H1 (cell line): ENCODE measurements at places on chromosomes 13 and 19. TPM values are rescaled to one million over a fixed set of nuclear protein-coding genes. Genes with fewer than 3 reads are reported as not detected.

- H3K27ac ChIP-seq = no peak overlapping the region
- H3K4me1 ChIP-seq = no peaks in the 10 kb centered on the region
- no peak overlapping the region for H3K4me3 ChIP-seq
- DNase-seq = no peak
Measured at GRCh38 chr19:57305056-57305455, 15.2 kb upstream of the ZNF543 start.

GRCh38 chr19:45146251-45146650 lies 14.5 kb downstream of the NKPD1 start:
- H3K27ac ChIP-seq = no peak overlapping the region
- no peak for DNase-seq
- H3K36me3 ChIP-seq = peaks cover 7% of the 10 kb centered on the region

DNA sequence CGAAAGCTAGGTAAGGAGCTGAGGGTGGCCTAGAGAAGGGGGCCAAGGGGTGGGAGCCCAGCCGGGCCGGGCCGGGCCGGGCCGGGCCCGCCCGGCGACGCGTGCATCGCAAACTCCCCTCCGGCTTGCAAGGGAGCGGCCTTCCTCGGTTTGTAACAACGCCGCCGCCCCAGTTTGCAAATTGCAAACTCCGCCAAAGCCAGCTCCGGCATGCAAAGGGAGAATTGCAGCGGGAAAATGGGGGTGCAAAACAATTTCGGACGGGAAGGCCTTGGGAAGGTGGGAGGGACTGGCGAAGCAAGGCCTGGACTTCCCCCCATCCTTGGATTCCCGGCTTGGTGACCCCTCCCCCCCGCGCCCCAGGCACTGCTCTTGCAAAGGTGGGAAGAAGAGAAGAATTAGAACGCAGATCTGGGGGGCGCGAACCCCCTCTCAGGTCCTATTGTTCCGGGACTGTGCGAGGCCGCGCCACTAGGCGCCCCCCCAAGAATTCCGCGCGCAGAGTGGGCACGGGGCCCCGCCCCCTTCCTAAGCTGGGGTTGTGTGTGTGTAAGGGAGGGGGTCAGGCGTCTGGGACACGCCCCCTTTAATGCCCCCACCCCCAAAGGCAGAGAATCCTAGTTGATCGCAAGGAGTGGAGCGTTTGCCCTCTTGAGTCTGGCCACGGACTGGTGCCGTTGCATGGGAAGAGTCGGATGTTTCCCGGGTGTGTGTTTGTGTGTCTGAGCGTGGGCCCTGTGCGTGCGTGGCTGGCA lies 926 bp downstream of the PRR12 start:
- H3K27ac ChIP-seq = peak overlapping the region; percentile 65
- H3K36me3 ChIP-seq = peaks cover 30% of the 10 kb centered on the region
- H3K4me3 ChIP-seq = peak overlapping the region; percentile 95
- H3K4me1 ChIP-seq = peaks cover 5% of the 10 kb centered on the region
- no peaks in the 10 kb centered on the region for H3K27me3 ChIP-seq
- DNase-seq = no peak

DNA sequence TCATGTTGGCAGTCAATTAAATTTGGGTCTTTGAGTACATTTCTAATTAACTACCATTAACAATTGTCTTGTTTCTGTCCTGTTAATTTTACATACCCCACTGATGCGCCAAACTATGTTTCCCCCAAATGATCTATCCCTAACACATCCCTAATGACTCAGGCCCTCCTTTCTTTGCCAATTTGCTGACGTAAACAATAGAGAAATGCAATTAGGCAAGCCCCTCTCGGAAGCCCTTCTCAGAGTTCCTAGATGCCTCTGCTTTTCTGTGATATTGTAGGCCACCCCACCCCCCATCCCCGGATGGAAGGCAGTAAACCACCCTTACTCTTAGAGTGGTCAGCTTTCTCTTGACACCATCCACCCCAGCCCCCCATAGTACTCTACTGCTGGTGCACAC lies 74.2 kb downstream of the FLT1 start:
- H3K4me1 ChIP-seq = no peaks in the 10 kb centered on the region
- no peaks in the 10 kb centered on the region; the same call in 1 of the 2 replicates for H3K36me3 ChIP-seq
- no peak overlapping the region for H3K4me3 ChIP-seq
- no peak overlapping the region for H3K27ac ChIP-seq
- no peak for DNase-seq
- H3K27me3 ChIP-seq = no peaks in the 10 kb centered on the region

- no peak overlapping the region for H3K27ac ChIP-seq
- no peaks in the 10 kb centered on the region for H3K4me1 ChIP-seq
- H3K36me3 ChIP-seq = no peaks in the 10 kb centered on the region
- no peaks in the 10 kb centered on the region for H3K27me3 ChIP-seq
Measured at GRCh38 chr19:30873003-30873402, 476.2 kb downstream of the TSHZ3 start.

DNA sequence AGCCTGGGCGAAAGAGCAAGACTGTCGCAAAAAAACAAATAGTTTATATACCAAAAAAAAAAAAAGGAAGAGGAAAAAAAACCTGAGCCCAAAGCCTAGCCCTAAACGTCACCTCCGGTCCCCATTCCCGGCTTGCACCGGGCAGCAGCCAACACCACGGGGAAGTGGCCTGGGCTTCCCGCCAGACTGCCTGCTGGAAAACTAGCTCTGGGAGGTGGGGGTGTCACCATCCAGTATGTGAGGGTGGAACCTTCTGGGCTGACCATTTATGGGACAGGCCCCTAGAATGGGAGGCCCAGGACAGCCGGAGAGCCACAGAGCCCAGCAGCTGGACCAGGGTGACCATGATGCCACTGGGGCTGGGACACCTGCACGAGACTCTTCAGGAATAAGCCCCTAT lies 37.3 kb downstream of the IL12RB1 start:
- H3K4me1 ChIP-seq = peaks cover 3% of the 10 kb centered on the region; the same call in 1 of the 2 replicates
- H3K27me3 ChIP-seq = no peaks in the 10 kb centered on the region
- no peak for DNase-seq

- no peak overlapping the region for H3K27ac ChIP-seq
- H3K4me3 ChIP-seq = no peak overlapping the region
- H3K4me1 ChIP-seq = no peaks in the 10 kb centered on the region
- no peak for DNase-seq
Measured at GRCh38 chr19:15422296-15423075, 3.7 kb upstream of the AKAP8L start.

- peak; percentile 70 for DNase-seq
- H3K36me3 ChIP-seq = no peaks in the 10 kb centered on the region
- peak overlapping the region; percentile 84; the same call in 1 of the 2 replicates for H3K27ac ChIP-seq
- H3K4me1 ChIP-seq = no peaks in the 10 kb centered on the region; the same call in 1 of the 2 replicates
Measured at GRCh38 chr13:27450921-27451471, 632 bp upstream of the MTIF3 start.

DNA sequence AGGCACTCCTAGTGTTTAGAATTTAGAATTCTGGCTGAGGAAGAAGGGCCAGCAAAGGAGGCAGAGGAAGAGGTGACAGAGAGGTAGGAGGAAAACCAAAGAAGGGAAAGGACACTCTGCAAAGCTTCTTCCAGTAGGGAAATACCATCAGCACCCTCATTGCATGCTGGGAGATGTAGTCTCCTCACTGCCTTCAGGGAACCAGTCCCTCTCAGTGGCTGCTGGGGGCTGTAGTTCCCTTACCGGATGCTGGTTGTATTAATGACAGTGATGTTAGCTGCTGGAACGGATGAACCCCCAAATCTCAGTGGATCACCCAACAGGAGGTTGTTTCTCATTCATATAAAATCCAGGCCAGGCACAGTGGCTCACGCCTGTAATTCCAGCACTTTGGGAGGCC lies 10.1 kb downstream of the GRIN2D start:
- no peaks in the 10 kb centered on the region for H3K36me3 ChIP-seq
- no peak overlapping the region for H3K4me3 ChIP-seq
- H3K27me3 ChIP-seq = no peaks in the 10 kb centered on the region
- peaks cover 16% of the 10 kb centered on the region; the same call in 1 of the 2 replicates for H3K4me1 ChIP-seq

GRCh38 chr19:3516675-3517207 lies 10.6 kb downstream of the FZR1 start:
- no peak for DNase-seq
- no peak overlapping the region for H3K27ac ChIP-seq
- H3K36me3 ChIP-seq = no peaks in the 10 kb centered on the region
- no peaks in the 10 kb centered on the region for H3K27me3 ChIP-seq

- peaks cover 7% of the 10 kb centered on the region for H3K4me1 ChIP-seq
- no peak overlapping the region for H3K27ac ChIP-seq
- no peak for DNase-seq
- peaks cover 12% of the 10 kb centered on the region; the same call in 1 of the 2 replicates for H3K36me3 ChIP-seq
Measured at GRCh38 chr19:18161636-18162002, 8.7 kb downstream of the PIK3R2 start.

GRCh38 chr13:59112221-59112718 lies 1051.5 kb downstream of the DIAPH3 start:
- no peaks in the 10 kb centered on the region for H3K36me3 ChIP-seq
- H3K4me3 ChIP-seq = no peak overlapping the region
- H3K27me3 ChIP-seq = no peaks in the 10 kb centered on the region
- H3K4me1 ChIP-seq = no peaks in the 10 kb centered on the region
- no peak for DNase-seq

GRCh38 chr13:85411591-85411990 lies 387.6 kb downstream of the SLITRK6 start:
- no peak overlapping the region for H3K27ac ChIP-seq
- no peaks in the 10 kb centered on the region for H3K4me1 ChIP-seq
- H3K4me3 ChIP-seq = no peak overlapping the region
- no peaks in the 10 kb centered on the region for H3K36me3 ChIP-seq
- DNase-seq = no peak
- H3K27me3 ChIP-seq = no peaks in the 10 kb centered on the region

ZFR2 gene
- 14.5 TPM in 2 replicates for total RNA-seq

RAX2 gene
- not detected in 2 replicates for total RNA-seq

ADGRE3 gene
- total RNA-seq = not detected in 2 replicates

STAP2 gene
- 15.3 and 18.1 TPM in 2 replicates for total RNA-seq

TUBA3C gene
- total RNA-seq = not detected in 2 replicates

KLK6 gene
- total RNA-seq = 0.55 and 0.69 TPM in 2 replicates

KCNN1 gene
- 9.3 and 11.0 TPM in 2 replicates for total RNA-seq

ZNF587 gene
- total RNA-seq = 41.5 and 42.1 TPM in 2 replicates

NCLN gene
- 103 and 105 TPM in 2 replicates for total RNA-seq

LRRC25 gene
- 0.20 and 0.23 TPM in 2 replicates for total RNA-seq
